Activated CD4-positive, alpha-beta T cell treated with anti-CD3 and anti-CD28 coated beads for 4 hours (primary cell): ENCODE measurements at places on chromosomes 13 and 19.

- no peak for DNase-seq
Observed at GRCh38 chr13:40648841-40649240, 17.6 kb downstream of the FOXO1 start.

- DNase-seq = no peak
Observed at GRCh38 chr13:37914781-37915391, 45.3 kb upstream of the TRPC4 start.

DNA sequence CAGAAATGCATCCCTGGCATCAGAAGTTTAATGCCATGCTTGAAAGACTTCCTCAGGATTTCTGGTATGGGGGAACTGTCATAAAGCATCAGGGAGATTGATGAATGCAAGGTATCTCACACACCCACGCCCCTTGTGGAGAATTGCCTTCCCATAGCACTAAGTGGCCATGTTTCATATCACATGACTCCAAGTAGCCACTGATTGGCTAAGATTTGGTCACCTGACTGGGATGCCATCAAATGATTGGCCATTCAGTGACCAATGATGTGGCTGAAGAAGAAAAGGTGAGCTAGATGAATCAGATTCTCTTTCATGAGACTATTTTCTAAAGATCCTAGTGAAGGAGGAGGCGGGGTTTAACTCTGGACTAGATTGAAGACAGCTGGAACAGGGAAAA, 7.3 kb downstream of the KLK8 start:
- no peak for DNase-seq

- DNase-seq = no peak
Observed at GRCh38 chr19:49497789-49498103, 1.5 kb downstream of the RPS11 start.

GRCh38 chr13:57846600-57847173, 215.1 kb downstream of the PCDH17 start:
- DNase-seq = no peak

DNA sequence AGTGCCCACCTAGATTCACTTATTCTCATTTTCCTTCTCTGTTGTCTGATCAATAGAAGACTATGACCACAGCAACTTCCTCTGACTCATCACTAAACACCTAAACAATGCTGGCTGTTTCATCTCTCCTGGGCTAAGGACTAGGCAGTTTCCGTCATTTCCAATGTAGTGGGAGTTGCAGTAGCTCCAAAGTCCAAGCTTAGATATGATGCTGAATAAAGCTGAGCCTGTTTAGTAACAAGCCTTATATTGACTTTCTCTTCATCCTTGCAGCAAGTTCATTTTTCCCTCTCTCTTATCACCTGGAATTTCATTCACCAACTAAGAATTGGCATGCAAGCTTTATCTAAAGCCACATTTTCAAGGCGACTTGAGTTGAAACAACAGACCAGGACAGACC, 53.5 kb upstream of the PCDH9 start:
- no peak for DNase-seq

- no peak for DNase-seq
Observed at GRCh38 chr13:98377635-98378378, 199.1 kb downstream of the STK24 start.

DNA sequence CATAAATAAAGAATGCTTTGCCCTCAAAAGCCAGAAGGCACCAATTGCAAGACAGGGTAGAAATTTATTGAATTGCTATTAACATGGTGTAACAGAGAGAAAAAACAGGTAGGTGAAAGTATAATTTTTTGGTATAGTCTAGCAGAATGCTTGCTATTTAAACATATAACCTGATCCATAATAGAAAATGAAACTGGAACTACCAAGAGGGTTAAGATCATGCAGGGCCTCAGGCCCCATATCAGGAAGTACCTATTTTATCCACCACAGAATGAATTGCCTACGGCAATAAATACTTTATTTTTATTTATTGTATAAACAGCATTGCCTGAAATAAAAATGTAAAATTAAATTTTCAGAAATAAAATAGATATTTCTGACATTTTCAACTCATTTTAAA, 159.5 kb downstream of the PRR20E start:
- DNase-seq = no peak

DNA sequence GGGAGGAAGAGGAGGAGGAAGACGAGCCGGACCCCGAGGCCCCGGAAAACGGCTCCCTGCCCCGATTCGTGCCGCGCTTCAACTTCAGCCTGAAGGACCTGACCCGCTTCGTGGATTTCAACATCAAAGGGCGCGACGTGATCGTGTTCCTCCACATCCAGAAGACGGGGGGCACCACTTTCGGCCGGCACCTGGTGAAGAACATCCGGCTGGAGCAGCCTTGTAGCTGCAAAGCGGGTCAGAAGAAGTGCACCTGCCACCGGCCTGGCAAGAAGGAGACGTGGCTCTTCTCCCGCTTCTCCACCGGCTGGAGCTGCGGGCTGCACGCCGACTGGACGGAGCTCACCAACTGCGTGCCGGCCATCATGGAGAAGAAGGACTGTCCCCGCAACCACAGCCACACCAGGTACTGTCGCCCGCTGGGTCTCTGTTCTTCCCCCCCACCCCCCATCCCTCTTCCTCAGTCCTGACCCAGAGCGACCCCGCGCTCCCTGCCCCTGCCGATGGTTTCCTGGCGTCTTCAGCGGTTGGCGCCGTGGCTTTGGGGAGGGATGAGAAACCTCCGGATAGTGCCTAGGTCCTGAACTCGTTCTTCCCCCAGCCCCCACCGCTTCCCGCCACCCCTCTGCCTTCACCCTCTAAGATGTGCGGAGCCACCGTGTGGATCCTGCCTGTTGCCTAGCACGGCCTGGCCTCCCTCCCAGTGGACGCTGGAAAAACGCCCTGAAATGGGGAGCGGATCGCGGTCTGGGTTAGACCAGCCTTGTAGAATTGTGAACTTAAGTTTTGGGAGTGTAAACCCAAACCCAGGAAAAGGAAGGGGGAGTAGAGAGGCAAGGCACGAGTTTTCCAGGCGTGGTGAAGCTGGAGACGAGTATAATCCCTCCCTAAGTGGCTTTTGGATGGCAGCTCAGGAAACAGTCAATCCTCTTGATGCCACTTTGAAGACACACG, 1.5 kb downstream of the HS6ST3 start:
- no peak for DNase-seq

- DNase-seq = no peak
Observed at GRCh38 chr13:44519642-44520041, 56.5 kb downstream of the TSC22D1 start.

DNA sequence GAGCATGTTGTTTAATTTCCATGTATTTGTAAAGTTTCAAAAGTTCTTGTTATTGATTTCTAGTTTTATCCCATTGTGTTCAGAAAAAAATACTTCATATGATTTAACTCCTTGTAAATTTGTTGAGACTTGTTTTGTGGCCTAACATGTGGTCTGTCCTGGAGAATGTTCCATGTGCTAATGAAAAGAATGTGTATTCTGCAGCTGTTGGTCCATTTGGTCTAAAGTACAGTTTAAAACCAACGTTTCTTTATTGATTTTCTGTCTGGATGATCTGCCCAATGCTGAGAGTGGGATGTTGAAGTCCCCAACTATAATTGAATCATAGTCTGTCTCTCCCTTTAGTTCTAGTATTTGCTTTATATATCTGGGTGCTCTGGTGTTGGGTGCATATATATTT, 34.9 kb upstream of the TPP2 start:
- no peak for DNase-seq

DNA sequence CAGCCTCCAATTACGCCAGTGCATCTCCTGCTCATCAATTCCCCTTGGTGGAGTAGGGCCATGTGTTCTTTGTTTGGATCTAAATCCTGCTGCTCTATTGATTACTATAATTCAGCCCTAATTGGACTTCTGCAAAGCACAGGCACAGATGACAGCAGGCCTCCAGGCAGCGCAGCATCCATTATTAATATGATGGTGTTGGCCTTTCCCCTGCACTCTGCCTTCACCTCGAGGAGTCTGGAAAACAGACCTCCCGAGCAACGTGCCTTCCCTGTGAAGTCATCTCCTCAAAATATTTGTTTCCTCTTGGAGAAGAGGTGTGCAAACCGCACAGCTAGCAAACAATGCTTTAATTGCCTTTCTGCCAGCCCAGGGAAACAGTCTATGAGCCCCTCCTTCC, 92.5 kb downstream of the UQCRFS1 start:
- DNase-seq = no peak

- peak; percentile 9 for DNase-seq
Observed at GRCh38 chr13:39263033-39263432, 224.8 kb downstream of the NHLRC3 start.

DNA sequence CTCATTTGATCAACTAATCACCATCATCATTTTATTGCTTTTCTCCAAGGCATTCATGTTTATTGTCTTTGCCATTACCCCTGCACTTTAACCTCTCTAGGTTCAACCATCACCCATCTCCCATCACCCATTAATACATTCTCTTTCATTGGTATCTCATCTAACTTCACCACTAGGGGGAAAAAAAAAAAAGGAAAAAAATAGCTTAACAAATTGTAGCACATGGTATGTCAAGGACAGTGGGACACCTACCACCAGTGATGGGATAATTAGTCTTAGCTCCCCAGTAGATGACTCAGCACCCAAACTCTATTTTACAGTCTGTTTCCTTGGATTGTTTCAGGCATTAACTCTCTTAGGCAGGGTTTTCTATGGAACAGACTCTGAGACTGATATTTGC, 1770.2 kb upstream of the MIR17HG start:
- DNase-seq = no peak

DNA sequence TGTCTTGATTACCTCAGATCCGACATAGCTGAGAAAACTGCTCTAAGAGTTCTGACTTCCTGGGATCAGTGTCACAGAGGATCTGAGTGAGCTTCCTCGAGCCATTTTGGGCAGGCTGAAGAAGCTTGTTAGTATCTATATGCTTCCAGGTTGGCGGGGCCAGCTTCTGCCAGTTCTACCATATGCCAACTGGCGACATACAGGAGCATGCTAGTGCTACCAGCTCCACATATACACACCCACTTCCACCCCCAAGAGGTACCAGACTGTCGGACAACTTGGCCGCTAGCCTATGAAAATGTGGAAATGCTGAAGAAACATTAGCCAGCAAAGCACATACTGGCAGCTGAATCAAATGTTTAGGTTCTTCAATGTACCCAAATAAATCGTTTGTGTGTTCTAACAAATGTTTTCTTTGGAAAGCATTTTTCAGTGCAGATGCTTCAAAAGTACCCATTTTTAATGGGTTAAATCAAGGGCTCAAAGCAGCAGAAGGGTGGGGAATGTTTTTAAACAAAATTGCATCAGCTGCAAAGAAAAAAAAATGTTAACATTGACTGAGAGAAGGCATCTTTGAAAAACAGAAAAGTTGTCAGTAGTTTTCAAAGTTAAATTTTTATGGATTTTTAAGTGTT, 163.7 kb downstream of the KLF12 start:
- DNase-seq = no peak

- no peak for DNase-seq
Observed at GRCh38 chr19:8357007-8357521, 6.9 kb upstream of the ANGPTL4 start.

- no peak for DNase-seq
Observed at GRCh38 chr13:107834717-107835116, 380.6 kb downstream of the LIG4 start.

DNA sequence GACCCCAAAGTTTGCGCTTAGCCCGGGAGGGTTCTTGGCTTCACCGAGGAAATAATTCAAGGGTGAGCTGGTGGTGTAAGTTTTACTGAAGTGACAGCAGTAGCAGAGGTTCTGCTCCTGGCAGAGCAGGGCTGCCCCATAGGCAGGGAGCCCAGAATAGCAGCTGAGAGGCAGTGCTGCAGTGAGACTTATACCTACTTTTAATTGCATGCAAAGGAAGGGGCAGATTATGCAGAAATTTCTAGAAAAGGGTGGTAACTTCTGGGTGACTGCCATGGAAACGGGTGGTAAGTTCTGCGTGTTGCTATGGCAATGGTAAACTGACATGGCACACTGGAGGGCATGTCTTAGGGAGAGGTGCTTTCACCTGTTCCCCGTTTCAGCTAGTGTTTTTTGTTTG, 17.5 kb upstream of the CAMSAP3 start:
- DNase-seq = no peak
